ENCODE measurements at places on chromosomes 1 and 21.

- DNase-seq: peak; percentile 31
These were observed 88.4 kb upstream of the RHOU start for GRCh38 chr1:228646717-228647522.

DNA sequence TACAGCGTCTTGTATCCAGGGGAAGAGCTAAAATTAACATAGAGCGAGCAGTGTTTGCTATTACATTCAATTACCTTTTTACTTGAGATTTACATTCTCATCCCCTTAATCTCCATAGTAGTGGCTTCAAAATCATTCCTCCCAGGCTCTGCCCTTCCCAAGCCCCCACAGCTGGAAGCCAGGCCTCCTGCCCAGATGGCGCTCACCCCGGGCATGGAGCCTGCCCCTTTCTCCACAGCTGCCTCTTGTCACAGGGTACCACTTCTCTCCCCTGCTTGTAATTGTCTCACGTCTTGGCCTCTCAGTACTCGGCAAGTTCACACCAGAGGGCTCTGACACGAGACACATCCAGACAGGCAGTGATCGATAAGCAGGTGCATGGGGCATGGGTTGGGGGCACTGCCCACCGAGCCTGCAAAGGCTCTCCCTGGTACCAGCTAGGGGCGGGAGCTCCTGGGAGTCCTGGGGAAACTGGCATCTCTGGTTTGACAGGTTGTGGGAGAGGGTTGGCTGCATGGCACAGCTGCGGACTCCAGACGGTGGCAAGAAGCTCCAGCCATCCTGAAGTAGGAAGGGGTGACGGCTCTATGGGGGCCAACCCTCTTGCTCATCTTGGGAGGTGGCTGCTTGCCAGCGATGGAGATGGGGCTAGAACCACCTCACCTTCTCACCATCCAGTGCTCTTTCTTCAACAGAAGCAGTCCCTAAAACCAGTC, 20.1 kb downstream of the CASZ1 start:
- DNase-seq: no peak

DNA sequence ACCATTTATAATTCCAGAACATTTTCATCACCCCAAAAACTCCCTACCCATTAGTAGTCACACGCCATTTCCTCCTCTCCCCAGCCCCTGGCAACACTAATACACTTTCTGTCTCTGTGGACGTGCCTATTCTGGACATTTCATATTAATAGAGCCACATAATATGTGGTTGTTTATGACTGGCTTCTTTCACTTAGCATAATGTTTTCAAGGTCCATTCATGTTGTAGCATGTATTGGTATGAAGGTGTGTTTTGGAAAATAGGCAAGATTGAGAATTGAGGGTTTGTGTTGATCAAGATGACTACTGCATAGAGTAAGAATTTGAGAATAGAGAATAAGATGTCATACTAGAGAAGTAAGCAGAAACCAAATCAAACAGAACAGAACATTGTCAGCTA, 67.5 kb downstream of the ZFYVE9 start:
- DNase-seq: no peak

GRCh38 chr1:156704166-156704711, 1.1 kb downstream of the CRABP2 start:
- DNase-seq: no peak

DNA sequence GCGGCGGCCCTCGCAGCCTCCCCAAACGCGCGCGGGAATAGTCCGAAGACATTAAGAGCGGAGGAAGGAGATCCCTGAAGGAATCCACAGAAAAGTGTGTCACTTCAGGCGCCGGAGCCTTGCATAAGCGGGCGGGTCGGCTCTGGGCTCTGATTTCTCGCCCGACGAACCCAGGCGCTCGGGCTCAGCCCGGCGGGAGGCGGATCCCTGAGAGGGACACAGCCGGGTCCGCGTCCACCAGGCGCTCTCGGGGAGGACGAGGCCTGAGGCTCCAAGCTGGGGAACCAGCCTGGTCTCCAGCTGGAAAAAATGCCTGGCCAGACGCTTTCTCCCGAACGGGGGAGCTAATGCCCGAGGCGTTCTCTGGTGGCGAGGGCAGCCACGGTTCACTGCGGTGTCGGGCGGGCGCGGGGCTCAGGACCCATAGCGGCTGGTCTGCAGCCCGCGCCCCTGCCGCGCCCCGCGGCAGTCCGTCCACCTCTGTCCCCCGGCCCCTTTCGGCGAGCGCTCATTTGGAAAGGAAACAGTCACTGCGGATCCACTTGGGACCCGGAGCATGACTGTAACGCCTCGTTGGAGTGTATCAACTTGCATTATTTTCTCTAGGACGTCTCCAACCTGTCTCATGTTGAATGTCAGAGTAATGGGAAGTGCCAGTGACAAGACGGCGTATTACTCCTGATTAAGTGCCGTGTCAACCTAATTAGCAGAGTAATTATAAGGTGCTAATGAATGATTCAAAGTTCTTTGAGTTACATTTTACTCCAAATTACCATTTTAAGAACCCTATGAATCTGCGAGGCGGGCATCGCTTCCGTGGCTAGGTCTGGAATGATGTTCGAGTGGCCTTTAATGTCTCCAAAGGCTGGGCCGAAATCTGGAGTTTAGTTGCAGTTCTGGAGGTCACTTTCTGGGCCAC, 1.6 kb upstream of the BARHL2 start:
- DNase-seq: no peak

DNA sequence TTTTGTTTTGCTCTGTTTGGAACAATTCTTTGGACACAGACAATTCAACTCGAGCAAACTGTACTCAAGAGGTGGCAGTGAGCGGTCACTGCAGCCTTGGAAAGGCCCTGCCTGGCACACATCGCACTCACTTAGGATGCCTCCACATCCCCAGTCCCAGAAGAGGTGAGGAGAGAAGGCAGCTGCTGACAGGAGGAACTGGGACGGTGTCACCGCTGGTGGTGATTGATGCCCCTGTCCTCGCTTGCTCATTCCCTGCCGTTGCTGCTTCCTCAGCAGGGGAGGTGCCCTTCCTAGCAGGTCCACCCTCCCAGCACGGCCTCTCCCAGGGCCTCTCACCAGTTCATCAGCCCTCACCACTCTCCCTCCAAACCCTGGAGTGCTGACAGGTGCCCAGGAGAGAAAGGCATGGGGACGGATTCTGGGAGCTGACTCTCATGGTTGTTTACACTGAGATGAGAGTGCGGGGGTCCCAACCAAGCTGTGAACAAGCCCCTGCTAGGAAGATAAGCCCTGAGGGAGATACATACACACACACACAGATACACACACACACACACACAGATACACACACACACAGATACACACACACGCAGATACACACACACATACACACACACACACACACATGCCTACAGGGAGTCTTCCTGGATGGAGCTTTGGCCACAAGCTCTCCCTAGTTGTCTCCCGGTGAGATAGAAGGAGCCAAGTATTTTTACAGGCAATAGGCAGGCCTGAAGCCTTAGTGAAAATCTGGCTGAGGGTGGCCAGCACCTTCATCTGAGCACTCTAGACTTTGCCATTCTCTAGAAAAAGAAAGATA, 101.1 kb downstream of the CDC7 start:
- DNase-seq: no peak

DNA sequence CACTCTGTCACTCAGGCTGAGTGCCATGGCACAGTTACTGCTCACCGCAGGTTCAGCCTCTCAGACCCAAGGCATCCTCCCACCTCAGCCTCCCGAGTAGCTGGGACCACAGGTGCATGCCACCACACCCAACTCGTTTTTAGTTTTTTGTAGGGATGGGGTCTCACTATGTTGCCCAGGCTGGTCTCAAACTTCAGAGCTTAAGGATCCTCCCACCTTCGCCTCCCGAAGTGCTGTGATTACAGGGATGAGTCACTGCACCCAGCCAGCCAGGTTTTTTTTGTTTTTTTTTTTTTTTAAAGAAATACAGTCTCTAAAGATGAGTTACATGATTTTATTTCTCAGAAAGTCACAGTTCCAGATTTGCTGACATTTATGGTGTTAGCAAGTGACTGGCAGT, 29.0 kb downstream of the BACE2 start:
- DNase-seq: no peak

DNA sequence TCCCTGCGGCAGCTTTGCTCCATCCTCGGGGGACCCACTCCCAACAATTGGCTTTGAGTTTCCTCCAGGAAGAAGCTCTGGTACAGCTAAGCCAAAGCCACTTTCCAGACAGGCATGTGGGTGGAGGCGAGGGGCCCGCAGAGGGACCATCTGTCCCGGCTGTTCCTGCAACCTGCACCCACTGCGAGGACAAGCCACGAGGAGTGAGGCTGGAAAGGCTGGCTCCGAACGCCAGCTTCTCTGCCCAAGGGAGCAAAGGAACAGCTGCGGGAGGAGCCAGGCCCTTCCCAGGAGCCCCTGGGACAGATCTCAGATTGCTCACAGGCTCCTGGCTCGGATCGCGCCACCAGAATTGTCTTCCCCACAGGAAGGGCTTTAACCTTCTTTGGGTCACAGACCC, 28.3 kb upstream of the PEF1 start:
- DNase-seq: no peak

- peak; percentile 25 for DNase-seq
These were observed 35.7 kb upstream of the CNN3 start for GRCh38 chr1:94962409-94963265.

- no peak for DNase-seq
These were observed 12.6 kb downstream of the NCMAP start for GRCh38 chr1:24568475-24568874.

Data from stimulated activated CD4-positive, alpha-beta T cell treated with anti-CD3 and anti-CD28 coated beads, Interleukin-2, amount 100 ng/mL, for 24 hours (primary cell).